ENCODE measurements at places on chromosomes 11 and 22.

DNA sequence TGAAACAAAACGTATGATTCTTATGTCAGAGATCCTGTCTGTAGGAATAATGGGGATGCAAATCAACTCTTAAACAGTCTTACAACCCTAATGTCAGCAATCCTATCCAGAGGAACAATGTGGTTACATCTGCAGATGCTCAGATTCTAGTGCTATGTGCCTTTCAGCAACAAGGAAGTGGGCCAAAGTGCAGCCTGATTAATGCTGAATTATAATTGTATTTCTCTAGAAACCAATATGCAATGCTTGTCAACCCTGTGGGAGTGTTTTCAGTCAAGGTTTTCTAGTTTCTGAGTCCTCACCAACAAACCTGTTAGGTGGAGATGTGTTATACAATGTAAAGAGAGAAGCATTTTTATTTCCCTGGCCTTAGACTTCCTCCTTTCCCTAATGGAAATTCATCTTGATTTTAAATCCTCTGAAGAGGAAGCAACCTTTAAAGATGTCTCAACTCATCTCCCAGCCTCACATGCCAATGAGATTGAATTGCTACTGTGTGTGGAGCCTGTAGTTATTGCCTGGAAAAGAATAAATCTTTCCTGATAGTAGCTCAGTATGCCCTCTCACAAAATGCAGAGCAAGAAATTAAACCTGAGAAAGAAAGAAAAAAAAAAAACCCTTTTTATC is 26.2 kb upstream of the TMEM123 start:
- no peak for DNase-seq

- DNase-seq: no peak
These were observed 37.0 kb downstream of the CDPF1 start for GRCh38 chr22:46213052-46213451.

GRCh38 chr11:46917109-46917761 is 1.1 kb downstream of the LRP4 start:
- DNase-seq: no peak

DNA sequence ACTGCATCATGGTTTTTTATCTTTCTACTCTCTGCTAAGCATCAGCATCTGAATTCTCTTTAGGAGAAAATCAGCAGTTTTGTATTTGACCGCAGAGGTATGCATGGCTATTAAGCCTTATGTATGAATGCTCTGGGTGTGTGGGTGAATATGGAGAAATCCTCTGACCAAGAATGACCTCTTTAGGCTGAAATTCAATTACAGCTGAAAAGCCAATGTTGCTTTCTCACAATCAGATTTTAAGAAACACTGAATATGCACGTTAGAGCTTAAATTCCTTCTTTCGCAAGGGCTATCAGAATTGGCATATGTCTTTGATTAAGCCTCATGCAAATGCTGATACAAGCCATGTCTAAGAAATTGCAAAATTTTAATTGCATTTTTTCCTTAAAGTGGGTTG is 43.2 kb downstream of the ARHGAP42 start:
- DNase-seq: no peak

- DNase-seq: no peak
These were observed 2.0 kb downstream of the CFL1 start for GRCh38 chr11:65855927-65856363.

- DNase-seq: no peak
These were observed 20.1 kb upstream of the SPINDOC start for GRCh38 chr11:63793161-63793560.

- DNase-seq: peak; percentile 84
These were observed 154.9 kb upstream of the NAV2 start for GRCh38 chr11:19557720-19558140.

DNA sequence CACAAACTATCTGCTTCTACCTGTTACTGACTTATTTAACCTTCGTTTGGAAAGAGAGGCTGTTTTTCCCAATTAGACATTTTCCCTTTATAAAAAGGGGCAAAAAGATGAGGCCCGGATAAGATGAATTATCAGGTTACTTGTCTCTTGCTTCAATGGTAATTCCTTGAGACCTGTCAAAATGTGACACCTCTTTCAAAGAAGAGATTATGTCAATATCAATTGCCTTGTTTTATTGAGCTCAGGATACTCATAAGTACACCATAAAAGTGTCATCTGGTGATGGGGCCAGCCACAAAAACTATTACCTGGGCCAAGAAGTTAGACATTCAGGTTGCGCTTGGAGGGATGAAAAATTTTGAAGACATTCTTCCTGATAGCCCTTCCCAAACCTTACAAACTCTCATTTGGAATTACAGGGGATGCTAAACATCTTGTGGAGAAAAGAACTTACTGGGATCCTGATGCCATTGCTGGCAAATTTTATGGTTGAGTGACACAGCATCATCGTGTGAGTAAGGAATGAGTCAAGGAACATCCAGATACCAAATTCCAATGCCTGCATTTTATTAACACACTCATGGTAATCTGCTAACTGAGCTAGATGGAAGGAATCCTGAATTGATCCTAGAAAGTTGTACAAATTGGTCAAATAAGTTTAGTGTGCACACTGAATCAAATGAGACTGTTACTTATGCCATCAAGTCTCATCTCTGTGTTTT is 1071.2 kb downstream of the LRRC4C start:
- DNase-seq: no peak

DNA sequence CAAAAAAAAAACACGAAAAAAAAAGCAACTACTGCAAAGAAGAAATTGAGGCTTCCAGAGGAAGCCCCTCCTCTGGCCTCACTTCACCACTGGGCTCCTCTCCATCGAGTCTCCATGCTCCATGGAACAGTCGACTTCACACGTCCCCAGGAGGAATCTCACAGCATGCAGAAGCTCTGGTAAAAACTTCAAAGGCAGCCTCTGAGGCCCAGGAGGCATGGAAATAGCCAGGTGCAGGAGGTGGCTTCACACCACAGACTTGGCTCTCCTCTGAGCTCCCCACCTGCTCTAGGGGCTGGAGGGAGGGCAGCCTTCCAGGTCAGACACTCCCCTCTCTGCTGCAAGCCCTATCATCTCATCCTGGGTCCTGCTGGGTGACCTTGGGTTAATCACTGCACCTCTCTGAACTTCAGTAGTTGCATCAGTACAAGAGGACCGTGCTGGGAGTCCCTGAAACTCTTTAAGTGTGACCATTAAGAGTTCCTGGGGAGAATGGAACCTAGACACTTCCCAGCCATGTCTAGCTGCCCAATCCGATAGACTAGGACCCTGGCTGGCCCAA is 8.2 kb downstream of the PDE2A start:
- DNase-seq: no peak

DNA sequence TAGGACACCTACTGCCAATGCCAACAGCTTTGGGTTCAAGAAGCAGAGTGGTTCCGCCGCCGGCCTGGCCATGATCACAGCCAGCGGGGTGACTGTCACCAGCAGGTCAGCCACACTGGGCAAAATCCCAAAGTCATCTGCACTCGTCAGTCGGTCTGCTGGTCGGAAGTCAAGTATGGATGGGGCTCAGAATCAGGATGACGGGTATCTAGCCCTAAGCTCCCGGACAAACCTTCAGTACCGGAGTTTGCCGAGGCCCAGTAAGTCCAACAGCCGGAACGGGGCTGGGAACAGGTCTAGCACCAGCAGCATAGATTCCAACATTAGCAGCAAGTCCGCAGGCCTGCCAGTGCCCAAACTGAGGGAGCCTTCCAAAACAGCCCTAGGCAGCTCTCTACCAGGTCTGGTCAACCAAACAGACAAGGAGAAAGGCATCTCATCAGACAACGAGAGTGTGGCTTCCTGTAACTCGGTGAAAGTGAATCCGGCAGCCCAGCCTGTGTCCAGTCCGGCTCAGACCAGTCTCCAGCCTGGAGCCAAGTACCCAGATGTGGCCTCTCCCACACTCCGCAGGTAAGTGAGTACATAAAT is 115.1 kb downstream of the DBX1 start:
- DNase-seq: no peak

- DNase-seq: no peak
These were observed 12.8 kb downstream of the FBXO7 start for GRCh38 chr22:32487461-32487860.

DNA sequence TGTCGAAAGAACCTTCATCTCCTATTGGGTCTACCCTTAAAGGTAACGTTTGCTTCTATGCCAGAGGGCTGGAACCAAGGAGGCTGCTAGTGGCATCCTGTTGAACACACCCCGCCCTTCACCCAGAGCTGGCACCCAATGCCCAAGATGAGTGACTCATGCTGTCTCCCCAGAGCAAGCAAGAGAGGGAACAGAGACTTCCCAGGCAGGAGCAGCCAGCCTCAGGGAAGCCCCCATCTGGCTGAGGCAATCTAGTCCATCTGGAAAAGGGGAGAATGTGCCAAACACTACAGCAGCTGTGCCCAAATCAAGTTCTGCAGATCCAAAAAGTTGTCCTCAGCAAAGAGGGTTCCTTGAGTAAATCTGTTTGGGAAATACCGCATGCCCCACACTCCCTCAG is 91.9 kb upstream of the TP53I11 start:
- no peak for DNase-seq

DNA sequence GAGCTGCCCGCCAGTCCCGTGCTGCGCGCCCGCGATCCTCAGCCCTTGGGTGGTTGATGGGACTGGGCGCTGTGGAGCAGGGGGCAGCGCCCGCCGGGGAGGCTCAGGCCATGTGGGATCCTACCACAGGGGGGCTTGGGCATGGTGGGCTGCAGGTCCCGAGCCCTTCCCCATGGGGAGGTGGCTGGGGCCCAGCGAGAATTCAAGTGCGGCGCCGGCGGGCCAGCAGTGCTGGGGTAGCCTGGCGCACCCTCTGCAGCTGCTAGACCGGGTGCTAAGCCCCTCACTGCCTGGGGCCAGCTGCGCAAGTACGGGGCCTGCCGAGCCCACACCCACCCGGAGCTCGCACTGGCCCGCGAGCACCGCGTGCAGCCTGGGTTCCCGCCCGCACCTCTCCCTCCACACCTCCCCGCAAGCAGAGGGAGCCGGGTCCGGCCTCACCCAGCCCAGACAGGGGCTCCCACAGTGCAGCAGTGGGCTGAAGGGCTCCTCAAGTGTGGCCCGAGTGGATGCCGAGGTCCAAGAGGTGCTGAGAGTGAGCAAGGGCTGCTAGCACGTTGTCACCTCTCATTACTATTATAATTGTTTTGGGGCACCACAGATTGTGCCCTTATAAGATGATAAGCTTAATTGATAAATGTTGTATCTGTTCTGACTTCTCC is 333.2 kb downstream of the CASP12 start:
- DNase-seq: no peak

DNA sequence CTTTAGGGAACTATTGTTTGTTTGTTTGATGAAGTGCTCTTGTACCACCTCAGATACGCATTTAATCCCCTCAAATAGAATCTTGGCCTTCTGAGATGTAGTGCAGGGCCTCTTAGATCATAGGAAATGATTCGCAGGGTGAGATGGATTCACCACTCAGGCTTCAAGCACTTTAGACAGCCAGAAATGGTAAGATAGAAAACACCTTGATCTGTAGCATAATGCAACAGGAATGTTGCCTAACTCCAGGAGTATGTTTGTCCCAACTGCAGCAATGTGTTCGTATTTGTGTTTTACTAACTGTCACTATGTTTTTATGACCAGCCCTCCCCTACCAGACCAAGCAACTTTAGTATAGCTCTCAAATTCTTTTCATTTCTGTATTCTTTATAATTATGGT is 761.2 kb downstream of the NELL1 start:
- DNase-seq: no peak

DNA sequence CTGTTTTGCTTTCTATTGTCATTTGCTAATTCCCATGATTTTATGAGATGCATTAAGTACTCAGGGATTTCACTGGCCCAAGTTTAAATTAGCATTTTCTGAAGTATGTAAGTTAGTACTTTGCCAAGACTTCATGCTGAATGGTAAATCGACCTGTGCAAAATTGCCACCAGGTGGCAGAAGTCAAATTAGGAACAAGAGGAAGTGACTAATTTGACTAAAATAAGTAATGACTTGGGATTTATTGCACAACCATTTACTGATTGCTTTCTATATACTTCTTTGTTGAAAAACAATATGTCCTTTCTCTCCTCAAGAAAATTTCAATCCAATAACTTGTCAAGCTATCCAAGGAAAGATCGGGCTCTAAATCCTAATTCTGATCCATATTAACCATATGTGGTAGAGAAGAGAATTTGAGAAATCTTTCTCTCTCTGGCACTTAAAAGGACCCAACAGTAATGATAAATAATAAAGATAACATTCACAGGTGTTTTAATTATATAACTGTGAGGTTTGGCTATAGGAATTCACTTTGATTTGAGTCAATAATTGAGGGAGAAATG is 253.7 kb upstream of the CHORDC1 start:
- peak; percentile 51 for DNase-seq

DNA sequence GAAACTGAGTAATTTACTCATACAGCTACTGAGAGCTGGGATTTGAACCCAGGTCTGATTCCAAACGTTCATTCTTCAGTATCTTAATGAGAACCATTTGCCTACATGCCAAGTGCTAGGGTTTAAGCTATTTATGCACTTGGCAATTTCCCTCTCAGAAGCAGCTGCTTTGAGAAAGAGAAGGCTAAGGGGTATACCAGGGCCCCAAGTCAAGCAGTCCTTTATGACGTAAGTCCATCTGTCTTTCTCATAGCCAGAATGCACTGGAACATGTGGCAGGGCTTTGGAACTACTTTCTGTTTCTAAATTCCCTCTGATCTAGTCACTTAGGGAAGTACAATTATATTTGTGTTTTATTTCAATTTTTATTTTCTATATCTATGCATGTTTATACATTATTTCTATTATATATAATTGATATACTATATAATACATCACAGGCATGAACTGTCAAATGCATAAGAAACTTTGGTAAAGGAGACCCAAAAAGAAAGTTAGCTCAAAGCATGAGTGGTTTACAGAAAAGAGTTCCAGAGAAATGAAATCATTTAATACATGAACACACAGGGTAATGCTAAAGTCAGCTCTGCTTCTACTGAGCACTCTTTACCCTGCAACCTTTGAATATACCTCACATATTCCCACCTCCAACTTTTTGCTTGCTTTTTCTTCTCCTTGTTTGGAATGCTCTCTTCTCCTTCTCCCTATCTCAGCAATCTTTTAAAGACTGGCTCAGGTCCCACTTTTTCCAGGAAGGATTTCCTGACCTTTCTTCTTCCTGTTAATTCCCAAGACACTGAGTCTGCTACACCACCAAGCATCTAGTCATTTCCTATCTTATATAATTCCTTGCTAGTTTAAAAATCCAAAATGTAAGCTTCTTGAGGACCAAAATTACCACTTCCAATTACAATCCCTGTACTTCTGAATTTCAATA is 80.5 kb upstream of the GDPD4 start:
- DNase-seq: no peak

GRCh38 chr11:92978271-92979111 is 9.0 kb downstream of the MTNR1B start:
- DNase-seq: peak; percentile 41

GRCh38 chr22:30381264-30381663 is 5.9 kb downstream of the RNF215 start:
- no peak for DNase-seq

- DNase-seq: no peak
These were observed 428.0 kb downstream of the LARGE1 start for GRCh38 chr22:33492210-33492651.

GRCh38 chr22:40714499-40715337 is 35.4 kb downstream of the MCHR1 start:
- peak; percentile 37 for DNase-seq

Data from head of caudate nucleus (tissue), 42 donors.